Naive thymus-derived CD4-positive, alpha-beta T cell (primary cell): ENCODE measurements at places on chromosomes 3 and 15. TPM values are rescaled to one million over a fixed set of nuclear protein-coding genes. Genes with fewer than 3 reads are reported as not detected.

HAPLN3 gene
- total RNA-seq: 144 TPM

FGD5 gene
- total RNA-seq: not detected

NTRK3 gene
- not detected for total RNA-seq

DNA sequence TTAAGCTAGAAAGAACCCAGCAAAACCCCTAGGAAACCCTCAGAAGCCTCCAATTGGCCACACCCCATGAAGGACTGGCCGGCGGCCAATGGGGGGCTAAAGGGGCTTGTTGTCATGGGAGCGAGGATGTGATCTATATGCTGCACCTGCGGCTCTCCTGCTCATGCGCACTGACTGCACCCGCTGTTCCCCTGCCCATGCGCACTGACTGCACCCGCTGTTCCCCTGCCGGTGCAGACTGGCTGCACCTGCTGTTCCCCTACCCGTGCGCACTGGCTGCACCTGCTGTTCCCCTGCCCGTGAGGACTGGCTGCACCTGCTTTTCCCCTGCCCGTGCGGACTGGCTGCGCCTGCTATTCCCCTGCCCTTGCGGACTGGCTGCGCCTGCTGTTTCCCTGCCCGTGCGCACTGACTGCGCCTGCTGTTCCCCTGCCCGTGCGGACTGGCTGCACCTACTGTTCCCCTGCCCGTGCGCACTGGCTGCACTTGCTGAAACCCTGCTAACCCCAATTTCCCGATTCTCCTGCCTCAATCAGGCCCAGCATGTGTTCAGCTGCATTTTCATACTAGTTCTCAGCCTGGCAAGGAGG lies 16.8 kb upstream of the MCCC1 start:
- no peaks in the 10 kb centered on the region for H3K36me3 ChIP-seq
- peak; percentile 11 for DNase-seq
- no peaks in the 10 kb centered on the region for H3K4me1 ChIP-seq
- peak overlapping the region; percentile 41 for H3K4me3 ChIP-seq
- H3K27me3 ChIP-seq: no peaks in the 10 kb centered on the region

GRCh38 chr15:23467110-23467600 lies 20.1 kb upstream of the GOLGA6L2 start:
- no peak overlapping the region for H3K27ac ChIP-seq
- no peaks in the 10 kb centered on the region for H3K4me1 ChIP-seq
- no peaks in the 10 kb centered on the region for H3K27me3 ChIP-seq
- H3K4me3 ChIP-seq: no peak overlapping the region

- H3K27me3 ChIP-seq: no peaks in the 10 kb centered on the region
- peaks cover 15% of the 10 kb centered on the region for H3K36me3 ChIP-seq
- H3K27ac ChIP-seq: no peak overlapping the region
- no peak overlapping the region for H3K4me3 ChIP-seq
- no peak for DNase-seq
- peaks cover 16% of the 10 kb centered on the region for H3K4me1 ChIP-seq
These were observed 29.0 kb downstream of the GYG1 start for GRCh38 chr3:149020196-149020838.

- no peaks in the 10 kb centered on the region for H3K27me3 ChIP-seq
- peaks cover 13% of the 10 kb centered on the region for H3K4me1 ChIP-seq
- peak overlapping the region; percentile 85 for H3K27ac ChIP-seq
- no peak for DNase-seq
- peak overlapping the region; percentile 72 for H3K4me3 ChIP-seq
These were observed 666 bp upstream of the FAM219B start for GRCh38 chr15:74907163-74907870.

DNA sequence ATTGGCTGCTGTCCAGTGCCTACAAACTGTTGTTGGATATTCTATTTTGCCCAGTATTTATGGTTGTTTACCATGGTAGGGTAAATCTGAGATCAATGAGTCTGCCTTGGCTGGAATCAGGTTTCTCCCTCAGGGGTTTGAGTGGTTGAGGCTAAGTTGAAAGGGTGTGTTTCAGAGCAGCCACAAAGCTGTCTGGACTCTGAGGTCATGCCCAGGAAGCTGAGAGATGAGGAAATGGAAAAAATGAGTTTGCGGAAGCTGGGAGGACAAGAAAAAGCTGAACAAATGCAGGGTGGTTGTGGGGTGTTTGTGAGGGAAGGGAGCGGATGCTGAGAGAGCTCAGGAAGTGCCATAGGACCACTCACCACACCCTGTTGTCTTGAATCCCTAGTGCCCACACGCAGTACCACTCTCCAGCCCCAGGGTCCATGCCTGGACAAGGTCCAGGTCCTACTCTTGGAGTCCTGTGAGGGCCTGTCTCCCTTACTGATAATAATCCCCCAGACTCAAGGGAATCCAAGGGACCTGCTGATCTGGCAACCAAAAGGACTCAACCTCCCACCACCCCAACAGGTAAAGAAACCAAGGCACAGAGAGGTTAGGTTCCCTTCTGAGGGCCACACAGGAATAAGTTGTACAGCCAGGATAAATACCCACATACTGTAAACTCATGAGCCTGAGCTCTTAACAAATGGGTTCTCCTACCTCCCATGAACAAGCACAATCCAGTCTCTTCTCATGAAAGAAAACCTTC lies 81.6 kb downstream of the PPCDC start:
- H3K36me3 ChIP-seq: no peaks in the 10 kb centered on the region
- H3K4me1 ChIP-seq: no peaks in the 10 kb centered on the region
- no peaks in the 10 kb centered on the region for H3K27me3 ChIP-seq
